ENCODE measurements at places on chromosomes 7 and 10.
A peak's percentile ranks its signal among the peaks of the same experiment; 100 is the strongest.

DNA sequence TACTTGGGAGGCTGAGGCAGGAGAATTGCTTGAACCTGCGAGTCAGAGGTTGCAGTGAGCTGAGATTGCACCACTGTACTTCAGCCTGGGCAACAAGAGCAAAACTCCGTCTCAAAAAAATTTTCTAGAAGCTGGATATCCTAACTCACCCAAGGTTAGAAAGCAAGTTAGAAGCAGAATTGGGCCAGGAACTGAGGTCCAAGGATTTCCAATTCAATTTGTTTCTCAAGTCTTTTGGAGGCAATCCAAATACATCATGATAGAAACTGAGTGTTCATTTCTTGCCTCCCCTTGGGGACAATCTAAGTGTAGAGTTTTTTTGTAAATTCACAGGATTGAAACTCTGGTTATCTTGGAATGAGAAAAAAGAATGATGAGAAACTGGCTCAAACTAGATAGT, 45.5 kb downstream of the LAMB1 start:
- DNase-seq, result no peak

DNA sequence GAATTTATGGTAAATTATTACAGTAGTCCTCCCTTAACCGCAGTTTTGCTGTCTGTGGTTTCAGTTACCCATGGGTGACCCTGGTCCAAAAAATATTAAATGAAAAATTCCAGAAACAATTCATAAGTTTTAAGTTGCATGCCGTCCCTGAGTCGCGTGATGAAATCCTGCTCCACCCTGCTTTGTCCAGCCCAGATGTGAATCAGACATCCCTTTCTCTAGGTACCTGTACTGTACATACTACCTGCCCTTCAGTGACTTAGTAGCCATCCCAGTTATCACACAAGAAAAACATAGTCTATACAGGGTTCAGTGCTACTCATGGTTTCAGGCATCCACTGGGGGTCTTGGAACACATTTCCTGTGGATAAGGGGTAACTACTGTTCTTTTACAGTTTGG, 20.5 kb upstream of the RHEB start:
- DNase-seq, result no peak

DNA sequence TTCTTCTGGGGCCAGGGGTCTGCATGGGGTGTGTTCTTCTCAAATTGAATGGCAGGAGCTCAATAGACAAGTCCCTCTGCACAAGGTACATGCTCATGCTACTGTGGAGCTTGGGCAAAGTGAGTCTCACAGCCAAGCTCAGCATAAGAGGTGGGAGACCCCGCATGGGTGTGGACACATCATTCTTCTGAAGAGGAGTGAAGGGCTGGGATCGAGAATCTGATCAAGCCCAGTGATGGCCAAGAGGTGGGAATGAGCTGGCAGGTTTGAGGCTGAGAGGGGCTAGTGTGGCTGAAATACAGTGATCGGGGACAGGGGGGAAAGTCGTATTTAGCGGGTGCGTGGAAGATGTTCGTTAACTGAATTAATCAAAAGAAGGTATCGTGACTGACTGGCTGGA, 32.6 kb downstream of the CDH23 start:
- DNase-seq, result no peak

GRCh38 chr10:72265508-72265907, 8.2 kb upstream of the DDIT4 start:
- DNase-seq, result no peak

- DNase-seq, result no peak
Measured at GRCh38 chr7:3806516-3806915, 505.5 kb downstream of the SDK1 start.

GRCh38 chr7:120131096-120131839, 141.7 kb upstream of the KCND2 start:
- DNase-seq, result no peak

- no peak for DNase-seq
Measured at GRCh38 chr10:97059872-97060205, 125.9 kb downstream of the SLIT1 start.

GRCh38 chr10:65751218-65751617, 1174.6 kb upstream of the LRRTM3 start:
- DNase-seq, result no peak

DNA sequence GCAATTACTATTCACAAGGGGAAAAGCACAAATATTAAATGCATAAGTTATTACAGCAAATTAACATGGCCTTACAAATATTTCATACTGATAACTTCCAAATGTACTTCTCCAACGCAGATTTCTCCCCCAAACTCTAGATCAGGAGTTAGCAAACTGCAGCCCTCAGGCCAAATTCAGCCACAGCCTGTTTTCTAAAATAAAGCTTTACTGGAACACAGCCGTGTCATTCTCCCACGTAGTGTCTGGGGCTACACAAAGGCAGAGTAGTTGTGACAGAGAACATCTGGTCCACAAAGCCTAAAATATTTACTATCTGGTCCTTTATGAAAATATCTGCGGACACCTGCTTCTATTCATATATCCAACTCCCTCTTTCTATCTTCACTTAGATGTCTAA, 151.8 kb upstream of the AHR start:
- no peak for DNase-seq

- DNase-seq, result peak; percentile 63
Measured at GRCh38 chr10:26881600-26882331, 21.0 kb upstream of the ABI1 start.

DNA sequence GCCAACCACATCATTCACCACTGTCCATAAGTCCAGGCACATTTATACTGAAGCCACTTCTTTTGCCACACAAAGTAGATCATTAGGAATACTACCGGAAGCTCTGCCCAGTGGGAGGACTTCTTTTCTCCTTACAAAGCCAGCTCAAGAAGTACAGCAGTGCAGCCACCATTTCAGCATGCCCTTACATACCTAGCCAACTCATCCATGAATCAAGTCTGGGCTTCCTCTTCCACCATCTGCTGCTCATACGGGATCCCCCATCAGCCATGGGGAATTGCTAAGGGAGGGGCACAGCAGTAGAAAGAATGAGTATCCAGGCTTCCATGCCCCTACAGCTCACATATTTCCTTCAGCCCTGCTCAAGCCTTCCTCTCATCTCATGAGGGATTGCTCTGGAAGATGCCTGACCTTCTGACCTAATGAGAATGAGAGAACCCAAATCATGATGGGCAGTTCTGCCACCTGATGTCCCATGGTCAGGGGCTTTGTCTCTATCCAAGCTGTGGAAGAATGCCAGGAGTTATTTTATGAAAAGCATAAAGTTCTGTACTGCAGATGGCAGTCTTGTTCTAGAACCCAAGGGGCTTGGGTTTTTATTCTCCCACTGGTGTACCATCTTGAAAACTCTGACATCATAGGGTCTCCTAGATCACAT, 39.5 kb downstream of the ACSM6 start:
- no peak for DNase-seq

DNA sequence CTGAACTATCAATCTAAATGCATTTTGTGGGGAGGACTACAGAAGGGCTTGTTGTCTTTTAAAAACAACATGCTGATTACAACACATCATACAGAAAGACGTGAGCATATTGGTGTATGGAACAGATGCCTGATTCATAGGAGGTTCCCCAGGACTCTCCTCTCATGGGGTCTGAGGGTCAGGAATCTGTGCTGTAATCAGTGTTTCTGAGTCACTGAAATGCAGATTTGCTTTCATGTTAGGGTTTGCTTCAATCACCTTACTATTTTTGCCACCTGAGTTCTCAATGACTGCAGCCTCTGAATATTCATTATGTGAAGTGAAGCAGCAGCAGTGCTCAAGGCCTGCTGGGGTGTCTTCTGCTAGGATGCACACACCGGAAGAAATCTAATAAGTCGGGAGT, 550 bp upstream of the ANK3 start:
- no peak for DNase-seq

DNA sequence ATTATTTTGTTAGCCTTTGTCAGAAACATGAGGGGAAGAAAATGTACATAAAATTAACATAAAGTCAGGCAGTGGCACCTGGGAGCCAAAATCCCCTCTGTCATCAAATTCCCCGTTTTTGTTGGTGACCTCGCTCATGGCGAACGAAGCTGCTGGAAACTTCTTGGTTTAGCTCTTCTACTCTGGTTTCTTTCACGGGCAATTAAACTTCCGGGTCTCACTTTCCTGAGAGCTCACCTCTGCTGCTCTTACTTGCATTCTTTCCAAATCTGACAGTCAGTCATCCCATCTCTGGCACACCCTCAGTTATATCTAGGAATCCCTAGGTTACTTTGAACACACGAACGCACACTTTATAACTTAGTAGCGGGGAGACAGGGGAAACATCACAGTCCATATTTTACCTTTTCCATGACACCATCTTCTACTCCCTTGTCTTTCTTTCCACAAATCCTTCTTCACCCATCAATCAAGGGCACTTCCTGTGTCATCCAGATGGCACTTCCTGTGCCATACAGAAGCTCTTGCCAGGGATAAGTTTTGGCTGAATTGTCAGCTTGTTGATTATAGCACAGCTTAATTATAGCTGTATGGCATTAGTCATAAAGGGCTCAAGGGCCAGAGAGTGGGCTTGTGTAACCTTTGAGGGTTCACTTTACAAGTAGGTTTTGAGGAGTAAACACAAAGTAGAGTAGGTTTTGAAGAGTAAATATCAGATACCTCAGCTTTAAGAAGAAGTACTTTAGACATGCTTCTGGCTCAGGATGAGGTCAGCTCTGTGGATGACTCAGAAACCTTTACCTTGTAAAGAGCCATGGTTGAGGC, 105.1 kb downstream of the GATA3 start:
- no peak for DNase-seq

DNA sequence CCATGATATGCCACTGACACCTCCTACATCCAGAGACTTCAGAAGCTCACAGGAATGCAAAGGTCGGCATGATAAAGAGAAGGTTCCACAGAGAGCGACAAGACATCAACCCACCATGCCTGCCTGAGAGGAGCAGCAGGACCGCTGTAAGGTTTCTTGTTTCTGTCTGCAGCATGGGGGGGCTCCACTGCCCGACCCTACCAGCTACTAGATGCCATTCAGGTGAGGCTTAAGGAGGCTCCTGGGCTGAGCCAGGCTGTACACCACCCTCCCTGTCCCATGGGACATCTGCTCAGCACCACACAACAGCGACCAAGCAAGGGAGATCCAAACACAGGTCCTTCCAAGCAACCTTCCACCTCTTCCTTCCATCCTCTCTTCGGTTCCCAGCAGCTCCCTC, 234.6 kb downstream of the TNS3 start:
- no peak for DNase-seq

DNA sequence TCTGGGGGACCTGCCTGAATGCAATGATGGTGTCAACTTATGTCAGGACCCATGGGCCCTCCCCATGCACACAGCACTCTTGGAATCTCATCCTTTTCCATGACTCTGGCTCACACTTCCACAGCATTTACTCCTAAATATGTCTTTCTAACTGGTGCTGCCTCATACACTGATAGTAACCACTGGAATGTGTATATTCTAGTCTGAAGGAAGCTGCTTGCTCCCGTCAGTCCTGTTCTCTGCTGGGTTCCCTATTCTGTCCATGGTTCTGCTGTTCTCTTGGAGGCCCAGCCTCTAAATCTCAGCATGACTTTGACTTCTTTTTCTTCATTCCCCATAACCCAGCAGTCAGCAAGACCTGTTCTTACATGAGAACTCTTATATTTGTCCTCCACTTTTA, 1055.1 kb downstream of the KCNMA1 start:
- DNase-seq, result no peak

GRCh38 chr7:129689995-129690581, 78.6 kb downstream of the NRF1 start:
- DNase-seq, result no peak

- no peak for DNase-seq
Measured at GRCh38 chr7:132257253-132257652, 319.0 kb downstream of the PLXNA4 start.

DNA sequence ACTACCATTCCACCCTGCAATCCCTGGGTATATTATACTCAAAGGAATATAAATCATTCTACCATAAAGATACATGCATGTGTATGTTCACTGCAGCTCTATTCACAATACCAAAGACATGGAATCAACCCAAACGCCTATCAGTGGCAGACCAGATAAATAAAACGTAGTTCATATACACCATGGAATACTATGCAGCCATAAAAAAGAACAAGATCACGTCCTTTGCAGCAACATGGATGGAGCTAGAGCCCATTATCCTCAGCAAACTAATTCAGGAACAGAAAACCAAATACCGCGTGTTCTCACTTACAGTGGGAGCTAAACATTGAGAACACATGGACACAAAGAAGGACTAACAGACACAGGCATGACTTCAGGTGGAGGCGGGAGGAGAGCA, 138.3 kb downstream of the DYNC2I1 start:
- no peak for DNase-seq

GRCh38 chr10:89521368-89521767, 14.0 kb downstream of the SLC16A12 start:
- no peak for DNase-seq

DNA sequence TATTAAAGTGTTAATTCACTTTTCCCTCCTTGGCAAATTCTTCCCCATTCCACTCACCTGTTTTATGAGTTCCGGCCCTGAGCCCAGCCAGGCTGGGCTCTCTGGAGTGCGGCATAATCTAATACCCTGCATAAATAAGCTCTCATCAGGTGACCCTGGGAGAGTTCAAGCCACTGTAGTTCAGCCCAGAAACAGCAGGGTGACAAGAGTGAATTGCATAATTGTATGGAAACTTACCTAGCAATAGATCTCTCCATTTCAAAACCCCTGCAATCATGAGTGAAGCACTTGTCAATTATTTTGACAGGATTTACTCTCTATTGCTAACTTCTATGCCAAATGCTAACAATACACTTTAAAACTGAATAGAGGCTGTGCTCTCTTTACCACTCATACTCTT, 94.7 kb downstream of the OSBPL3 start:
- no peak for DNase-seq

DNA sequence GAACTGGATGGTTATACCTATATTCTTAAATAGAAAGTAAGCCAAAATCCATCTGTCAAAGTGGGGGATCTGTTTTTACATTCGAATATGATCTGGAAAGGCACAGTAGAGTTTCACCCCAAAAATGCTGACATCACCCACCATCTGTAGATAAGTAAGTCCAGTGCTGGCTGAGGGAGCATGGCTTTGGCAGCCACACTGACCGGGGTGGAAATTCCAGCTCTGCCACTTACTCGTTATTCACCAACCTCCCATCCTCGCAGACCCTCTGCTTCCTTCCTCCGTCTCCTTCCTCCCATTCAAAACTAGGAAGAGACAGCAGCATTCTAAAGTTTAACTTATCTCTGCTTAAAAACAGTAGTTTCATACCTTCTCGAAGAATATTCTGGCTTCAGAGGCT, 84.9 kb upstream of the GATA3 start:
- DNase-seq, result no peak
